ENCODE measurements at places on chromosomes 5 and 9. TPM values are rescaled to one million over a fixed set of nuclear protein-coding genes. Genes with fewer than 3 reads are reported as not detected.

DNA sequence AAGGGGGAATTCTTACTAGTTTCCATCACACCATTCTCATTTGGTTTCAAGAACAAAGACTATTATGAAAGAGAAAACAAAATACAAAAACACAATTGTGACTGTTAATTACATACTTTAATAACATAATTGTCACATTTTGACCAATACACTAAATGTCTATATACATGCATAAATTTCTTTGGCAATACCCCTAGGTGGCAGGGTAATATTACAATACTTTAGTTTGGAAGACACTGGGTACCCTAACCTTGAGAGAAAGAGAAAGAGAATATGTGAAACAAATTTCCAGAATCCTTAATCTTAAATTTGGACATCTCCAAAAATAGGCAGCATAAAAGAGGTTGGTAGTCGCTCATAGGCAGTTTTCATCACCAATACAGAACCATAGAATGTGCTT lies 619.6 kb upstream of the ADAMTS16 start:
- no peak for DNase-seq

DNA sequence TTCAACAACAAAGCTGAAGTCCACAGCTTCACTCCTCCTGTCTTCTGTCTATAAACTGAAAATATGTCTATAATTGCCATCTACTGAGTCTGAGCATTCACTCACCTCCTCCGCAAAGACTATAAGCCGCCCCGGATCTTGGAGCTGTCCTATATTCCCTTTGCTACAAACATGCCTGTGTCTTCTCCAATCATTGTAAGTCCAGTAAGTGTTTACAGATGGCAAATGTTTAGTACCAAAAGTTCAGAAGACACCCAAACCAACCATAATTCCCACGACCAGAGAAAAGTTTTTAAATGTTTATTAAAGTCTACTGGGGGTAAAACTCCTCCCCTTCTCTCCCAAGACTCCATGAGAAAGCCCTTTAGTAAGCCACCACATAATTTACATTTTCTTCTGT lies 80.9 kb downstream of the EBF1 start:
- DNase-seq = no peak

DNA sequence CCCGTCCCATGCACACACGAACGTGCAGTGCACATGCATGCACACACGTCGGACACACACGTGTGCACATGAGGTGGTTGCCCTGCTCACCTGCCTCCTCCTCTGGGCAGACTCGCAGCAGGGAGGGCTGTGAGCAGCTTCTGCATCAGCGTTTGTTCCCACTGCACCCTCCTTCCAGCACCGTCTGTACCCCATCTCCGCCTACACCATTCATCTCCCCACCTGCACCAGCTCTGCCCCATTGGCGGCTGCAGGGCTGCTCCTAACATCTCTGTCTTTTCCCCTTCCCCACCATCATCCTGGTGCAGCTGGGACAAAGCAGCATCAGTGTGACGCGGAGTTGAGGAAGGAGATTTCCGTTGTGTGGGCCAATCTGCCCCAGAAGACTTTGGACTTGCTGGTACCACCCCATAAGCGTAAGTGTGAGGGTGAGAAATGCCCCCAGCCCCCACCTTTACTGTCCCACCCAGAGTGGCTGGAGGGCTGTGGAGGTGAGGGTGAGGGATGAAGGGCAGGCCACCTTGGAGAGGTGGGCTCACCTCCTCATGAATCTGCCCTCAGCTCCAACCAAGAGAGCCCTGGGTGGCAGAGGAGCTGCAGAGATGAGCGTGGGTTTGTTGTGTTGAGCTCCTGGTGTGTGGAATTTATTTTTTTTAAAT lies 234.6 kb downstream of the CACNA1B start:
- no peak for DNase-seq

DNA sequence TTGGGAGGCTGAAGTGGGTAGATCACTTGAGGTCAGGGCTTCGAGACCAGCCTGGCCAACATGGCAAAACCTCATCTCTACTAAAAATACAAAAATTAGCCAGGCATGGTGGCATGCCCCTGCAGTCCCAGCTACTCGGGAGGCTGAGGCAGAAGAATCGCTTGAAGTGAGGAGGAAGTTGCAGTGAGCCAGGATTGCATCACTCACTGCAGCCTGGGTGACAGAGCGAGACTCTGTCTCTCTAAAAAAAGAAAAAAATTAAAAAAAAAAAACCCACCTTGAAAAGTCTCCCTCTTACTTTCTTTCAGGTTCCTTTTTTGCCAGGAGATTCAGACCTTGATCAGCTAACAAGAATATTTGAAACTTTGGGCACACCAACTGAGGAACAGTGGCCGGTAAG lies 34.2 kb downstream of the CDK7 start:
- DNase-seq = no peak

GAS1 gene
- total RNA-seq = 0.55 TPM

- no peak for DNase-seq
Observed at GRCh38 chr5:93331863-93332262, 249.2 kb downstream of the NR2F1-AS1 start.

MEF2C gene
- total RNA-seq = 0.31 TPM

SLC12A2 gene
- 18.7 TPM for total RNA-seq

TEK gene
- total RNA-seq = not detected

ANKRD20A1 gene
- total RNA-seq = not detected

DNA sequence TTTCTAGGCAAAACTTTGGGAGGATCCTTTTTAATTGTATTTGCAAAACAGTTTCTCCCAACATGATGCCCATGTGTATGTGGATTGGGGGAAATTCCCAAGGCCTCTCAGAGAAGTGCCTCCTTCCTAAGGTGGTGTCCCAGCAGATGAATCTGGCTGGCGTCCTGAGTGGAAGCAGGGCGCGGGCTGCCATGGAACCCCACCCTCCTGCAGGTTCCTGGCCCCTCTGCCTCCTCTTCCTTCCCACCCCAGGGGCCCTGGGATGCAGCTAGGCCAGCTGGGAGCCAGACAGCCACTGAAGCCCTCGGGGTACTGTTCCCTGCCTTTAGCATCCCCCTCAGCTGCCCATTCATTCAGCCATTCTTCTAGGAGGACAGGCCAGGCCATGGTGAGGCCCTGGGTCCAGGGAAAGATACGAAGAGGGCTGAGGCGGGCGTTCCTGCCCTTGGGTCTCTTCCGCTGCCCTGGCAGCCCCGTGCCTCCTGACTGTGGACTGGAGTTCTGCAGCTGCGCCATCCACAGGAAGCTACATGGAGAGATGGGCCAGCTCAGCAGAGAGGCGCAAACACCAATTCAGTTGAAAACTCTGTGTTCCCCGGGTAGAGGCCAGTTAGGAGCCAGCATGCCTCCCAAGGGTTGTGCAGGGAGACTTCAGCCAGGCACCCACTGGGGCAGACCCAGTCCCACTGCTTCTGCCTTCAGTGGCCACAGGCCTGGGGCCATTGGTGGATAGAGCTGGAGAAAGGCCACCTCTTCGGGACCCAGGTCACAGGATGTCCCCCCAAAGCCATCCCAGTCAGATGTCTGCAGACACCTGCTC lies 36.5 kb downstream of the ADAMTS2 start:
- DNase-seq = no peak

DNA sequence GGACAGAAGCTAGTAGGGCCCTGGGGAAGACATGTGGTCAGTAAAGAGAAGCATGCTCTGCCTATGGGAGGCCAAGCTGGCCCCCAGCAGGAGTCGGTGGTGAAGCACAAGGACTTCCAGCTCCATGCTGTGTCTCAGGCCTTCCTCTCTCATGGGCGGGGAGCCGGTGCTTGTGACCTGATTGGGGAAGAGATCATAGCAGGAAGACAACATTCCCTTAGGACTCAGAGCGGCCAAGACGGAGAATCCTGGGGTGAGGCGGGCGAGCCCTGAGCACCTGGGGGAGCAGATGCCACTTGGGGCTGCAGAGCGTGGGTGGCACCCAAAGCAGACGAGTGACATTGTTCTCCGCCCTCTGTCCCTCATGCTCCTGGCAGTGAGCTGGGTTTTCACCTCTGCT lies 33.3 kb upstream of the CNOT6 start:
- no peak for DNase-seq

- DNase-seq = no peak
Observed at GRCh38 chr9:3330792-3331420, 194.9 kb downstream of the RFX3 start.

ADGRD2 gene
- not detected for total RNA-seq

GGTA1 gene
- not detected for total RNA-seq

GRCh38 chr5:848671-849111 lies 2.1 kb downstream of the ZDHHC11 start:
- DNase-seq = no peak

All from CD8-positive, alpha-beta memory T cell (primary cell).